Mesothelial cell of epicardium (in vitro differentiated cells): ENCODE measurements at places on chromosomes 6 and 20. TPM values are rescaled to one million over a fixed set of nuclear protein-coding genes. Genes with fewer than 3 reads are reported as not detected.

Gene SLC4A11
- total RNA-seq = 1.0 to 2.5 TPM (median 1.9 TPM) in 3 replicates

Gene EIF2S2
- 45.5 to 46.7 TPM (median 46.1 TPM) in 3 replicates for total RNA-seq

Gene RAET1G
- not detected in 3 replicates for total RNA-seq

Gene LY6G6C
- 0.89 to 1.4 TPM (median 1.3 TPM) in 3 replicates for total RNA-seq

Gene OPRM1
- not detected in 3 replicates for total RNA-seq

Gene CST2
- 1.2 to 1.7 TPM (median 1.5 TPM) in 3 replicates for total RNA-seq

Gene ADAM33
- 83.0 to 91.1 TPM (median 87.4 TPM) in 3 replicates for total RNA-seq

- H3K36me3 ChIP-seq = peaks cover 4% of the 10 kb centered on the region
- H3K4me1 ChIP-seq = peaks cover 49% of the 10 kb centered on the region
- no peaks in the 10 kb centered on the region for H3K27me3 ChIP-seq
- H3K4me3 ChIP-seq = no peak overlapping the region
These were observed 4.6 kb upstream of the OSER1 start for GRCh38 chr20:44215125-44215524.

GRCh38 chr6:41591859-41592502 is 45.8 kb downstream of the FOXP4 start:
- peak; percentile 91 for DNase-seq
- peaks cover 4% of the 10 kb centered on the region for H3K4me1 ChIP-seq
- peaks cover 35% of the 10 kb centered on the region for H3K36me3 ChIP-seq
- H3K27me3 ChIP-seq = no peaks in the 10 kb centered on the region
- no peak overlapping the region for H3K27ac ChIP-seq
- no peak overlapping the region for H3K4me3 ChIP-seq

GRCh38 chr6:159727717-159728445 is 575 bp downstream of the WTAP start:
- peaks cover 14% of the 10 kb centered on the region for H3K36me3 ChIP-seq
- no peak for DNase-seq
- peaks cover 28% of the 10 kb centered on the region for H3K4me1 ChIP-seq
- H3K27ac ChIP-seq = peak overlapping the region; percentile 98
- no peaks in the 10 kb centered on the region for H3K27me3 ChIP-seq

DNA sequence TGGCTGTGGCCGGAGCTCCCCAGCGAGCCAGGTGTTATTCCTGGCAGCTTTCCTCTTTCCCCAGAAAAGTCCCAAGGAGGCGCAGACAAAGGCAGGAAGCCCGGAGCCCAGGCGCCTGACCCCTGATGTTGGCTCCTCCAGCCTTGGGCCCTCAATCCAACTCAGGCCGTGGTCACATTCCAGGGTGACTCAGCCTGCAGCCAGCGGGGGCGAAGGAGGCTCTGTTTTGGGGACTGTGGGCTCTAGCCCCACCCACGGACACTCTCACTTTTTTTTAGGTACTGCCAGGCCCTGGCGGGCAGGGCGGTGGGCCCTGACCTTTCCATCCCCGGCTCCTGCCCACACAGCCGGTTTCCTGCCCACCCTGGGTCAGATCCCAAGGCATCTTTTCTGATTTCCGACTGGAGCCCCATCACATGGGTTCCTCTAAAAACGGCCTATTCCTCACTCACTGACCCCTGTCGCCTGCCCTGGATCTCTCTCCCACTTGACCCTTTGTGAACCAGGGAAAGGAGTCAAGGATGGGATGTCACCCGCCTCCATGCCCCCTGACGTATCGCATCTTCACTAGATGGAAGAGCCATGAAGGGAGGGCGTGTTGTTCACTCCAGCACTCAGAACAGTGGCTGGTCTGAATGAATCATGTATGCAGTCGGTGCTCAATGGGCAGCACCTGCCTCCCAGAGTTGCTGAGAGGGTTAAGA is 5.5 kb downstream of the PTGIS start:
- peaks cover 27% of the 10 kb centered on the region for H3K36me3 ChIP-seq
- H3K27me3 ChIP-seq = no peaks in the 10 kb centered on the region
- DNase-seq = no peak
- H3K4me3 ChIP-seq = peak overlapping the region; percentile 24
- H3K4me1 ChIP-seq = peaks cover 26% of the 10 kb centered on the region

DNA sequence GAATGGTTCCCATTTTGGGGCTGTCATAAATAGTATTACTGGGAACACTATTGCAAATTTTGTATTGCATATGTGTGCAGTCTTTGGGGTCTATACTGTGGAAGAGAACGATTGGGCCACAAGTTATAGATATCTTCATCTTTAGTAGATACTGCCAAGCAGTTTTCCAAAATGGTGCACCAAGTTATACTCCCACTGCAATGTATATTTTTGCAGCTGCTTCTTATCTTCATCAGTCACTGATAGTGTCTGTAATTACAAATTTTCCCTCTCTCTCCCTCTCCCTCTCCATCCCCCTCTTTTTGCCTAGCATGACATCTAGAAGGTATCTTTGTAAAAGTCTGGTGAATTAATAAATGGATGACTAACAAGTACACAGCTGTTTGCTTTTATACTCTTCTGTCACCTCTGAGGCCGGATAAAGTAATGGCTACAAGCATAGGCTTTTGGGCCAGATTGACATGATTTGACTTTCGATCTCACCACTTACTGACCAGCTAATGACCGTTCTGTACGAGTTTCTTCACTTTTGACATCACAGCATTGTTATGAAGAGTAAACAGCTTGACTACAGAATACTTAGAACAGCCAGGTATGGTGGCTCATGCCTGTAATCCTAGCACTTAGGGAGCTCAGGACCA is 113.3 kb upstream of the SLC2A12 start:
- DNase-seq = no peak
- H3K4me1 ChIP-seq = peaks cover 25% of the 10 kb centered on the region
- peaks cover 10% of the 10 kb centered on the region for H3K36me3 ChIP-seq
- H3K4me3 ChIP-seq = no peak overlapping the region
- H3K27me3 ChIP-seq = peaks cover 26% of the 10 kb centered on the region
- H3K27ac ChIP-seq = no peak overlapping the region

GRCh38 chr20:59804347-59804746 is 129.1 kb downstream of the SYCP2 start:
- H3K4me3 ChIP-seq = no peak overlapping the region
- H3K36me3 ChIP-seq = no peaks in the 10 kb centered on the region
- H3K27ac ChIP-seq = no peak overlapping the region
- no peaks in the 10 kb centered on the region for H3K4me1 ChIP-seq

GRCh38 chr6:30074331-30075093 is 1.1 kb downstream of the RNF39 start:
- peak overlapping the region; percentile 58 for H3K4me3 ChIP-seq
- peaks cover 15% of the 10 kb centered on the region for H3K36me3 ChIP-seq
- H3K4me1 ChIP-seq = peaks cover 22% of the 10 kb centered on the region
- no peak overlapping the region for H3K27ac ChIP-seq
- DNase-seq = no peak
